ENCODE measurements at places on chromosomes 11 and 22. TPM values are rescaled to one million over a fixed set of nuclear protein-coding genes. Genes with fewer than 3 reads are reported as not detected.

DNA sequence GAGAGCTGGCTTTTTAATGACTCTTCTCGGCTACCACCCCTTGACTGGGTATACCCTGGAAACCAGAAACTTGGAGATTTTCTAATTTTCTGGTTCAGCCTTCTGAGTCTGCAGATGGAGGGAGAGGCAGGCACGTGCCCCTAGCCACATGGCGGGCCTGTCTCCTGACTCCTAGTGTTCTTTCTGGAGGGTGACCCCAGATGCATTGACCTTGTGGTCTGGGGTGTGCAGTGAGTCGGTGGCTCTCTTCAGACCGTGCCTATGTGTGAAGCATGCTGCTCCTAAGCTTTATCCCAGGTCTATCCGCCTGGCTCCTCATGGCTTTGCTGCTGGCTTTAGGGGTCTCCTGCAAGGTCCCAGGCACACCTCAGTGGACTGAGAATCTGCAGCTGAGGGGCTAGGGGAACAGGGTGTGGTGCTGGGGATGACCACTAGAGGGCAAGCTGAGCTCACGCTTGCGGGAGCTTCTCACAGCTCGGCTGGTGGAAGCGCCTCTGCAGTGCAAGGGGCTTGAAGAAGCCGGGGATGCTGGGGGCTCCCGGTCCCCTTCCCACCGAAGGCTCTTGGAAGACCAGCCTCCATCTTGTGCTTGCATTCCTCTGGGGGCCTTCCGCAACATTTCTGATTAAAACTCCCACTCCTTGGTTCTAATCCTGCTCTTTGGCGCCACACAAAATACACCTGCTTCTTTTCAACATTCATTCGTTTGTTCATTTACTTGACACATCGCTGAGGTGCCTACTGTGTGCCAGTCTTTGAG lies 51.8 kb downstream of the OTOG start:
- H3K4me3 ChIP-seq = no peak overlapping the region
- no peaks in the 10 kb centered on the region for H3K36me3 ChIP-seq
- peak; percentile 86 for DNase-seq
- peaks cover 12% of the 10 kb centered on the region for H3K27me3 ChIP-seq

MMP13 gene
- total RNA-seq = not detected

- DNase-seq = no peak
- no peak overlapping the region for H3K27ac ChIP-seq
- H3K4me1 ChIP-seq = peaks cover 4% of the 10 kb centered on the region
Observed at GRCh38 chr11:2924381-2924780, 4.8 kb downstream of the PHLDA2 start.

DNA sequence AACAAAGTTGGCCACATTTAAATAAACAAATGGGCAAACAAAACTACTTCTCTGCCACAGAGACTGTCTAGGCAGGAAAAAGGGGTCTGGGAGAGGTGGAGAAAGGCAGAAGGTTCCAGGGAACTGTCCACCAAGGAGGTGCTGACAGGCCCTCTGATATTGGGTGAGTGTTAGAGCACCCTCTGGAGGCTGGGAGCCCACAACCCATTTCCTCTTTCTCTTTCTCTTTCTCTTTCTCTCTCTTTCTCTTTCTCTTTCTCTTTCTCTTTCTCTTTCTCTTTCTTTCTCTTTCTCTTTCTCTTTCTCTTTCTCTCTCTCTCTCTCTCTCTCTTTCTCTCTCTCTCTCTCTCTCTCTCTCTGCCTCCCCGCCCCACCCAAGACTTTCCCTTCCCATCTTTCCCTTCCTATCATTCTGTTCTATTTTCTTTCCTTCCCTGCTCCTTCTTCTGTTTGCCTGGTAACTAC lies 912.8 kb downstream of the DLG2 start:
- H3K27me3 ChIP-seq = peaks cover 6% of the 10 kb centered on the region
- no peak overlapping the region for H3K27ac ChIP-seq
- no peaks in the 10 kb centered on the region for H3K36me3 ChIP-seq
- DNase-seq = peak; percentile 6
- no peaks in the 10 kb centered on the region for H3K4me1 ChIP-seq

SERPIND1 gene
- 1.3 TPM for total RNA-seq

- H3K27me3 ChIP-seq = peaks cover 27% of the 10 kb centered on the region
- peak overlapping the region; percentile 80 for H3K27ac ChIP-seq
- H3K4me1 ChIP-seq = peaks cover 10% of the 10 kb centered on the region
Observed at GRCh38 chr22:50526834-50527801, 1.7 kb upstream of the SCO2 start.

DNA sequence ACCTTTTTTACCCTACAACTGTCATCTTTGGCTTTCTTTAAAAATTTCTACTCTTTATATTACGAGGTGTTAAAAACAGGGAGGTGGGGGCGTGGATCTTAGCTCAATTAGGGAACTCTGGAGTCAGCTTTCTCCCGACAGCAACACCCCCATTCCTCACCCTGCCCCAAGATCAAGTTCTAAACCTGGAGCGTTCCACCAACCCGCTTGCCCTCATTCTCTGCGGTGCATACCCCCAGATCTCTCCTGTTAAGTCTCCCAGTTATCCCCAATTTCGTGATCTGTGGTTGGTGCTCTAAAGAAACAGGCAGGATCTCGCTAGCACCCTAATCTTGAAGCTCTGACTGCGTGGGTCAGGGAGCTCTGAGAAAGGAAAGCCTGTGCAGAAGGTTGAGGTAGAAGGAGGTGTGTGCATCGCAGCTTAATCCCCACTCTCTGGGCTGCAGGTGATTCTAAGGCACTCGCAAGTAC lies 177.3 kb upstream of the NTM start:
- H3K27ac ChIP-seq = no peak overlapping the region
- H3K36me3 ChIP-seq = no peaks in the 10 kb centered on the region
- no peaks in the 10 kb centered on the region for H3K27me3 ChIP-seq
- H3K4me3 ChIP-seq = no peak overlapping the region

DNA sequence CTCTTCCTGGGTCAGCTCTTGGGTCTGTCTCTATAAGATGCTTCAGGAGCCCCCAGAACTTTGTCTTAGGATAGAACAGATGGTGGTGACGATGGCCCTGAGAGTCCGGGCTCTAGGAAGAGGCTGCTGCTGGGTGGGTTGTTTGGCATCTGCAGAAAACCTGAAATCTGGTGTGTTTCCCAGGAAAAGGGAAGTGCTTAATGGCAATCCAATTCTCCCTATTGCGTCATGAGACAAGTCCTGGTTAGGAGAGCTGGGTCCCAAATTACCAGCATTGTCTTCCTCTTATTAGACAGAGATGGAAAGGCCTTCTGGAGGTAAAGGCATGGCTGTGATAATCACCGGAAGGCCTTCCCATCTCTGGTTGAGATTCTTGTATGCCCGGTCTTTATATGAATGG lies 48.9 kb upstream of the GRAMD1B start:
- H3K36me3 ChIP-seq = no peaks in the 10 kb centered on the region
- no peak for DNase-seq
- H3K27ac ChIP-seq = no peak overlapping the region
- no peaks in the 10 kb centered on the region for H3K27me3 ChIP-seq
- H3K4me1 ChIP-seq = peaks cover 22% of the 10 kb centered on the region

DNA sequence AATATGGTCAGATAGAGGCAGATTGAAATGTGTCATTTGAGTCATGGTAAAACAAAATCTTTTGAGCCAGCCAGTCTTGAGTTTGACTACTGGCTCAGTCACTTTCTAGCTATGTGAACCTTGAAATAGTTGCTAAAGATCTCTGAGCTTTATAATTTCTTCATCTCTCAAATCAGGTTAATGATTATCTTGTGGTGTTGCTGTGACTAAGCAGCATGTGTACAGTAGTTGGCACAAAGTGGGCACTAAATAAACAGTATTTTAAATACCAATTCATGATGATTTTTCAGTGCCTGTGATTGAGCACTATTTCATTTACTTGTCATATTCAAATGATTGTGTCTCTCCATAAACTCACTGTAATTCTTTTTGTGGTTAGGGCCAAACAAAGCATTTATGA lies 70.8 kb downstream of the RAB38 start:
- H3K27ac ChIP-seq = no peak overlapping the region
- no peak for DNase-seq

P2RY2 gene
- total RNA-seq = 0.48 TPM

DNA sequence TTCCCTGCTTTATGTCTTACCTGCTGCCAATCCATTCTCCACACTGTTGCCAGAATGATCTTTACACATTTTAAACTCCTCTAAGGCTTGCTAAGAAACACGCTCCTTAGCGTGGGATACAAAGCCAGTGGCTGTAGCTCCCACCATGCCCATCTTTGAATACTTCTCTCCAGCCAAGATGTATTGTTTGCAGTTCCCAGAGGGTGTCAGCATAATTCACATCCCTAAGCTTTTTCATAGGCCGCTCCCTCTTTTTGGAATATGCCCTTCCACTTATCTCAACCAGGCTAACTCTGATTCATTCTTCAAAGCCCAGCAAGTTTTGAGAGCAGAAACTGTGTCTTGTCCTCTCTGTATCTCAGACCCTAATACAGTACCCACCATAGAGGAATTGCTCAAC lies 8.1 kb upstream of the UPK2 start:
- no peaks in the 10 kb centered on the region for H3K4me1 ChIP-seq
- H3K27ac ChIP-seq = no peak overlapping the region
- no peak overlapping the region for H3K4me3 ChIP-seq
- H3K27me3 ChIP-seq = peaks cover 3% of the 10 kb centered on the region
- no peaks in the 10 kb centered on the region for H3K36me3 ChIP-seq

- H3K4me1 ChIP-seq = no peaks in the 10 kb centered on the region
- no peak overlapping the region for H3K4me3 ChIP-seq
- no peaks in the 10 kb centered on the region for H3K36me3 ChIP-seq
- H3K27ac ChIP-seq = no peak overlapping the region
- no peak for DNase-seq
Observed at GRCh38 chr11:132686886-132687285, 845.4 kb downstream of the OPCML start.

DNA sequence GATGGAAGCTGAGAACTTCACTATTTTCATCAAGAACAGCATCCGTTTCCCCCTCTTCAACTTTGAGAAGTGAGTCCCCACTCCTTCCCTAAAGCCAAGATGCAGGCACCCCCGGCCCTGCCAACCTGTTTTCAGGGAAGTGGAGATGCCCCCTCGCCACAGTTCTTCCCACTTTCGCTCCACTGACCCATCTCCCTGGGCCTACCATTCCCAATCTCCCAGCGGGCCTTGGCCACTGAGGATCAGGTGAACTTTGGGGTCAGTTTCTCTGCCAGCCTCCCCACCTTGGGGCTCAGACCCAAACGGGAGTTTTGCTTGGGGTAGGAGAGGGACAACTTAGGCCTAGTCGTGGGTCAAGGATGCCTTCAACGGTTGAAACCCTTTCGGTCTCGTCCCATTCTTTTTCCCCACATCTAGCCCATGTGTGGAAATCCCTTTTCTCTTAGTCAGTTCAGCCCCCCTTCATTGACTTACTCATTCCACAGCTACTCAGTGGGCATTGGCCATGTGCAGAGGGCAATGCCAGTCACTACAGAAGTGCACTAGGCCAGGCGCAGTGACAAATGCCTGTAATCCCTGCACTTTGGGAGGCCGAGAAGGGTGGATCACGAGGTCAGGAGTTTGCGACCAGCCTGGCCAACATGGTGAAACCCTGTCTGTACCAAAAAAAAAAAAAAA lies 10.6 kb downstream of the P2RX3 start:
- no peak for DNase-seq
- peaks cover 14% of the 10 kb centered on the region for H3K4me1 ChIP-seq
- no peaks in the 10 kb centered on the region for H3K36me3 ChIP-seq
- H3K27ac ChIP-seq = no peak overlapping the region

PGGHG gene
- 88.7 TPM for total RNA-seq

- H3K4me1 ChIP-seq = no peaks in the 10 kb centered on the region
- DNase-seq = peak; percentile 25
- no peak overlapping the region for H3K27ac ChIP-seq
- H3K36me3 ChIP-seq = no peaks in the 10 kb centered on the region
Observed at GRCh38 chr11:16632295-16633200, 105.9 kb upstream of the C11orf58 start.

APOA5 gene
- not detected for total RNA-seq

GRCh38 chr11:64856382-64857227 lies 12.2 kb upstream of the CDC42BPG start:
- H3K36me3 ChIP-seq = peaks cover 8% of the 10 kb centered on the region
- H3K4me1 ChIP-seq = no peaks in the 10 kb centered on the region
- DNase-seq = peak; percentile 62
- no peaks in the 10 kb centered on the region for H3K27me3 ChIP-seq

GRCh38 chr11:62875698-62876478 lies 4.8 kb upstream of the SLC3A2 start:
- peaks cover 8% of the 10 kb centered on the region for H3K4me1 ChIP-seq
- H3K27me3 ChIP-seq = no peaks in the 10 kb centered on the region
- no peak for DNase-seq
- no peak overlapping the region for H3K27ac ChIP-seq

GRCh38 chr11:44096360-44097185 lies 1.1 kb downstream of the EXT2 start:
- H3K27me3 ChIP-seq = no peaks in the 10 kb centered on the region

MPPED1 gene
- total RNA-seq = 0.11 TPM

GRCh38 chr11:27300974-27301373 lies 62.0 kb downstream of the CCDC34 start:
- H3K27me3 ChIP-seq = no peaks in the 10 kb centered on the region
- no peak overlapping the region for H3K27ac ChIP-seq
- no peaks in the 10 kb centered on the region for H3K4me1 ChIP-seq
- H3K36me3 ChIP-seq = no peaks in the 10 kb centered on the region

CCDC73 gene
- not detected for total RNA-seq

DNA sequence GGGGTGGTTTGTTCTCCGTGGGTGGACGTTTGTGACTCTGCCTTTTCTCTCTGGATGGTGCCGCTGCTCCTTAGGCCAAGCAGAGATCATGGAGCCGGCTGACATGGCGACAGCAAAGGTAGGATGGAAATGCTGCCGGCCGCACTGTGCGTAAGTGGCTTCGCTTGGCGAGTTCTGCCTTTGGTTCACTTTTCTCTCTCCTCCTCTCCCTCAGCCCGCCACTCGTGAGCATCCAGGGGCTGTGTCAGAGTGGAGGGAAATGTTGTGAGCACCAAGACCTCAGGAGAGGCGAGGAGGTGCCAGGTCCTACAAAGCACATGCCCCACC lies 80.5 kb downstream of the GRAMD1B start:
- H3K27me3 ChIP-seq = no peaks in the 10 kb centered on the region
- no peak overlapping the region for H3K4me3 ChIP-seq
- no peak for DNase-seq
- H3K27ac ChIP-seq = no peak overlapping the region
- no peaks in the 10 kb centered on the region for H3K36me3 ChIP-seq

DNA sequence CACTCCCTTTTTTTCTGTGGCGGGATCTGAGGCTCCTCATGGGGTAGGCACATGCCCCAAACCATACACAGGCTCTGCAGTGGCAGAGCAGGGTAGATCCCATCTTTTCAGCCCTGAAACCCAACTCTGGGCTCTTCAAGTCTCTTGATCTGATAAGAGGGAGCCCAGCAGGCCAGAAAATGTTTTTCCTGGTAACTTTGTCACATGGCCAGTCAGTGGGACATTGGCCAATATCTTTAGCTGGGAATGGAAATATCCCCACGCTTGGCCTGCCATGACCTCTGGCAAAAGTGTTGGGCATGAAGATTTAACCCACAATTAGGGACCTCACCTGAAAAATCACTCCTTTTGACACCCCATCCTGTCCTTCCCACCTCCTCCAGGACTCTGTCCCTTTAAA lies 8.1 kb downstream of the INPP5J start:
- no peaks in the 10 kb centered on the region for H3K27me3 ChIP-seq
- no peak for DNase-seq
- H3K36me3 ChIP-seq = no peaks in the 10 kb centered on the region
- H3K4me3 ChIP-seq = no peak overlapping the region
- H3K4me1 ChIP-seq = no peaks in the 10 kb centered on the region

GRCh38 chr11:35714882-35715627 lies 52.5 kb downstream of the TRIM44 start:
- H3K36me3 ChIP-seq = no peaks in the 10 kb centered on the region
- no peak overlapping the region for H3K27ac ChIP-seq
- H3K4me3 ChIP-seq = no peak overlapping the region
- H3K4me1 ChIP-seq = no peaks in the 10 kb centered on the region
- no peaks in the 10 kb centered on the region for H3K27me3 ChIP-seq
- DNase-seq = peak; percentile 14

GRCh38 chr11:113247221-113247620 lies 67.2 kb upstream of the TTC12 start:
- no peak overlapping the region for H3K4me3 ChIP-seq
- H3K27me3 ChIP-seq = no peaks in the 10 kb centered on the region
- peaks cover 6% of the 10 kb centered on the region for H3K36me3 ChIP-seq
- DNase-seq = no peak
- no peak overlapping the region for H3K27ac ChIP-seq
